T-helper 1 cell (primary cell): ENCODE measurements at places on chromosomes 4 and X.

DNA sequence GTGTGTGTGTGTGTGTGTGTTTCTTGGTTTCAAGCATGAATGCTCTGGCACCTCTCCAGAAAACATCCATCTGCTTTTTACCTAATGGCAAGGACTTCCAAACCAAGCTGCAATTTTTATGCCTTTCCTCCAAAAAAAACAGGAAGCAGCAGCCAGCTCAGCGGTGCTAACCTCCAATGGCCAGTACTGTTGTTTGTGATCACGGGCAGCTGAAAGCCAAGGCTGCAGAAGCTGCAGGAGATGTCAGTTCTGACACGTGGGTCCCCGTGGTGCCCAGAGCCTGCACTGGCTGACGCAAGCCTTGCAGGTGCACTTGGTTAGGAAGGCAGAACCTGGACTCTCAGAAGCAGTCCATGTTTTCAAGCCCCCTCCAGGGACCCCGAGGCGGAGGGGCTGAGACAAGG, 313.6 kb upstream of the DDX53 start:
- DNase-seq = no peak

DNA sequence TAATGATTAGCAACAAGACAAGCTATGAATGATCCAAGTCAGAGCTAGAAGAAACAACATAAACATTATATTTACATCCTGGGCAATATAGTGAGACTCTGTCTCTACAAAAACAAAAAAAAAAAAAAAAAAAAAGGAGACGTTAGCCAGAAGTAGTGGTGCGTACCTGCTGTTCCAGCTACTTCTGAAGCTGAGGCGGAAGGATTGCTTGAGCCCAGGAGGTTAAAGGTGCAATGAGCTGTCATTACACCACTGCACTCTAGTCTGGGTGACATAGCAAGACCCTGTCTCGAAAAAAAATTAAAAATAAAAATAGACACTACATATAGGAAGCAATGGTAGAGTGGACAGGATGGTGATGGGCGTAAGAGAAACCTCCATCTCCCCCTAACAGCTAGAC, 144.6 kb upstream of the VCX3A start:
- no peak for DNase-seq

- no peak for DNase-seq
Measured at GRCh38 chr4:52889778-52890520, 27.8 kb downstream of the RASL11B start.

- no peak for DNase-seq
Measured at GRCh38 chrX:68978255-68978654, 149.4 kb downstream of the EFNB1 start.

DNA sequence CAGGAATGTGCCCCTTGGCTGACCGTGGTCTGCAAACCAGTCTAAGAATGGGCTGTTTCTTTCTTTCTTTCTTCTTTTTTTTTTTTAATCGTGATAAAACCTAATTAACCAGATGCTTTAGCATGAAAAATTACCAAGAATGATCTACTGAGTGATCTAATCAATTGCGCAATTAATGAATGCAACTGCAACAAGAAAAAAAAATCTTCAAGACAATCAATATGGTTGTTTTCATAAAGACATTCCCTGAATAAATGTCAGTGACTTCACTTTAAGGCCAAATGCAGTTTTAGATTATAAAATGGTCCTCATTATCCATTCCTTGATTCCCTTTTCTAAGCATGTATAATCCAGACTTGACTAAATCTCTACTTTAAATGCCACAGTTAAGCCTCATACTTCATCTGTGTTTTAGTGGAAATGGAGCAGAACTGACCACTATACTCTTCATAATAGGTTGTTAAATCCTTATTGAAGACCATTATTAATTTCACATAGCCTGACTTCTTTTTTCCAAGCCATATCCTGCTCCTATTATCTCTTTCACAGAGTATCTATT, 51.6 kb upstream of the SETD7 start:
- no peak for DNase-seq

DNA sequence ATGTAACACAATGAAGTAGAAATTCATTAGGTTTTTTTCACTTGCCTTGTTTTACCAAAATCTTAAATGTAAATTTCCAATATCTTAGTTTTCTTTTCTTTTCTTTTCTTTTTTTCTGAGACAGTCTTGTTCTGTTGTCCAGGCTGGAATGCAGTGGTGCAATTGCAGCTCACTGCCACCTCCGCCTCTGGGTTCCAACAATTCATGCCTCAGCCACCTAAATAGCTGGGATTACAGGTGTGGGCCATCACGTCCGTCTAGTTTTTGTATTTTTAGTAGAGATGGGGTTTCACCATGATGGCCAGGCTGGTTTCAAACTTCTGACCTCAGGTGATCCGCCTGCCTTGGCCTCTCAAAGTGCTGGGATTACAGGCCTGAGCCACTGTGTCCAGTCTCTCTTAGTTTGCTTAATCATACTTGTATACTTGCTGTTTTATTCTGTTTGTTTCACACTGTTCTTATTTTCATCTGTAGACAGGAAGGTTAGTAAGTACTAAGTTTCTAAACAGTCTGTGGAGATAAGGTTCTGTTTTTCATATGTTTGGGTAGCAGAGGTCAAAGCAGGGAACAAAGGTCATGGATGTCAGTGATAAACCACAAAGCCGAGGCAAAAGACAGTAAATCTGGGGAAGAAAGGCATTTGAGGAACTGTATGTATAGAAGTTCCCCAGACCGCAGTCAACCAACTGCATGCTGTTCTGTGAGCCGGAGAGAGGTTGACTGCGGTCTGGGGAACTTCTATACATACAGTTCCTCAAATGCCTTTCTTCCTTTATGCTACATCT, 129.1 kb downstream of the CBR4 start:
- no peak for DNase-seq

GRCh38 chrX:21932292-21933002, 8.1 kb upstream of the SMS start:
- DNase-seq = no peak

- no peak for DNase-seq
Measured at GRCh38 chrX:38848671-38849455, 47.6 kb downstream of the MID1IP1 start.

GRCh38 chrX:130086447-130087206, 23.7 kb downstream of the ELF4 start:
- DNase-seq = peak; percentile 84

- DNase-seq = no peak
Measured at GRCh38 chr4:90142081-90142480, 14.9 kb downstream of the CCSER1 start.

- DNase-seq = no peak
Measured at GRCh38 chr4:20816287-20816686, 116.0 kb downstream of the PACRGL start.

DNA sequence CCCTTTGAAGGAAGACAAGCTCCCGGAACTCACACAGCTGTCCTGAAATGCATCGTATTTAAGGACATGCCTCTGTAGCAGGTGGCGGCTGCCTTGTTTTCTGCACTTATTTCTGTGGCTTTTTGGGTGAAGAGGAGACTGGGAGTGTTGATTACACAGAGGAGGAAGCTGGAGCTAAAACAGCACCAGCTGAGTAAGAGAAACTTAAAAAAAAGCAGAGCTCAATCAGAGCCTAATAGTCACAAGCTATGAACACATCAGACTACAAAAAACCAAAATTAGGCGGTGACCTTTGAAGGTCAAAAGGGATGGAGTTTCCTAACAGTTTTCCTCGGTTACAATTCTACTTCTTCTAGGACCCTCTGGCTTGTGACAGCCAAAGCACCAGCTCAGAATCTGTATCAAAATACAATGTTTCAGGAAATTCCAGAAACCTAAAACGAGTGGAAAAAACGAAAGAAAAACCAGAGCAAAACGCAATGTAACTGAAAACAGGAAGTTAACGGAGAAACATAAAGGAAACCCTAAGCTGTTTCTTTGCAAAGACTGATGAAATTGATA, 13.5 kb downstream of the PRKX start:
- DNase-seq = no peak

DNA sequence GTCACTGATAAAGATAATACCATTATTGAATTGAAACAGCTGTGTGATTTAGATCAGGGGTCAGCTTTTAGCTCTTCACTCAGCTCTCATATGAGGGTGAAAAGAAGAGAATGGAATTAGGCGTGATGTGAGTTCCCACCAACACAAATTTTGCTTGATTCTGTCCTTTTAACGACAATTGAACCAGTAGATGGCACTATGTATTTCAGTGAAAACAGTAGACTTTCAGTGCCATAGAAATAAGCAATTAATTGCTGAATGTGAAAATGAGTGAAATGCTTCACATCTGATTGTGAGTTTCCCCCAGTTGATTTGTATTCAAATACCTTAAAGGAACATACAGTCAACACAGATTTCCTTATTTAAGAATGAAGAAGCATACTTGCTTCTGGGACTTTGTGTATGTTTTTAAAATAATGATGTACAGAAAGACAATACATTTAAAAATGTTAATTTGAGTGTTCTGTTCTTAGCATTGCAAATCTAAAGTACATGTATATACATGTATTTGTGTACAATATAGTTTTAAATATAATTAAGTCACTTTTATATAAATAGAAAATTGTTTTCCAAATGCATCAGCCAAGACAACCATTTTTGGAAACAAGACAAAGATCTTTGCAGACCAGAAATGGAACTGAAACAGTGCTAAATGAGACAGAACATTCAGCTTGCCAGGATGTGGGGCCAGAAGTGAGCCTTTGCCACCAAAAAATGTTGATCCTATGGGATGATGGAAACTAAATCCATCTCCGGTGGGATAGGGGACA, 178.8 kb downstream of the SNCA start:
- no peak for DNase-seq

DNA sequence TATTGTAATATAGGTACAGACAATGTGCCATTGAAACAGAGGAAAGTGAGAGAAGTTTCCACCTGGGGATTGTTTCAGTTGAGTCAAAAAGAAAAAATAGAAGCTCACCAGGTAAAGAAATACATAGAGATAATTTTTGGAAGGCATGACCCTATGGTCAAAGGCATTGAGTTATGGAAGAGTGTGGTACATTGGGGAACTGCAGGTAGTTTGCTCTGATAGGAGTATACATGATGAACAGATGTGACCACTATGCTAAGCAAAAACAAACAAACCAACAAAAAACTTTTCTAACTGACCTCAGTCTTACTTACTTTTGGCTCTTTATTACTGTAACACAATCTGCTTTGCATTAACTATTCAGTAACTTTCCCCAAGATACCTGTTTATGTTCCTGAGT, 85.9 kb downstream of the UGT8 start:
- no peak for DNase-seq

DNA sequence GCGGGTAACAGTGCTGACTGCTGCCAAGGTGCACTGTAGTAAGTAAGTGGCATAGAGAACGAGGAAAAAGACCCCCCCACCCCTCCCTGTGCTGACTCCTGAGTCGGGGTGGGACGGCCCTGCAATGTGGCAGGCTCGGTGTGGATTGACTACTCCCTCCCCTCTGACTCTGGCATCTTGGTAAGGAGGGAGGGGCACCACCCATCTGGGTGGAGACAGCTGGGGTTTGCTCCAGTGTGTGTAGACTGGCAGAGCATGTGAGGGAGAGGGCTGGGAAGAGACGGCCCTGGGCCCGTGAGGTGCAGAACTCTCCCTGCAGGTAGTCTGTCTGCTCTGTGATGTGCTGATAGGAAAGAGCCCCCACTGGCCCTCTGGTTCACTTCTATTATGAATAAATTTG, 31.0 kb downstream of the NSG1 start:
- DNase-seq = no peak
